NCI-H2081 treated with DMSO at 0.1 percent for 48 hours (cell line): ENCODE measurements at places on chromosomes 3 and 15.

GRCh38 chr3:141410846-141411245, 42.5 kb downstream of the ZBTB38 start:
- DNase-seq = no peak

GRCh38 chr15:98083203-98083910, 122.9 kb downstream of the ARRDC4 start:
- no peak for DNase-seq

DNA sequence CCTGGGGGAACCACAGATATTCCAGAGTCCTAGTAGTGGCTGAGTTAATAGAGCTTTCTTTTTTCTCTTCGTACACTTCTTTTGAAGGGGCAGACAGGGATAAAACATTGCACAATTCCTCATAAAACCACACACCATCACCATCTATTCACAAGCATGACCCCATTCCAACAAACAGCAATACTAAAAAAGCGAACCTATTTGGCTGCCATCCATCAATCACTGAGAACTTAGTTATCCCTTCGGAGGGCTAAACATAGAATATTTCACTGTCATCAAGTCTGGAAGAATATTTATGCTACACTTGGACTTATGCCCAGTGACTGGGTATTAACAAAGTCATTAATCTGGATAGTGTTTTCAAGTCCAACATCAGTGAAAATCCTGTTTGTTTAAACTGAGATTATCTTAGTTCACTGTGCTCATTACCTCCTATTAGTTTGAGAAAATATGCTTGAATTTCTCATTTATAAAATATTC, 80.3 kb upstream of the PRTG start:
- DNase-seq = no peak

DNA sequence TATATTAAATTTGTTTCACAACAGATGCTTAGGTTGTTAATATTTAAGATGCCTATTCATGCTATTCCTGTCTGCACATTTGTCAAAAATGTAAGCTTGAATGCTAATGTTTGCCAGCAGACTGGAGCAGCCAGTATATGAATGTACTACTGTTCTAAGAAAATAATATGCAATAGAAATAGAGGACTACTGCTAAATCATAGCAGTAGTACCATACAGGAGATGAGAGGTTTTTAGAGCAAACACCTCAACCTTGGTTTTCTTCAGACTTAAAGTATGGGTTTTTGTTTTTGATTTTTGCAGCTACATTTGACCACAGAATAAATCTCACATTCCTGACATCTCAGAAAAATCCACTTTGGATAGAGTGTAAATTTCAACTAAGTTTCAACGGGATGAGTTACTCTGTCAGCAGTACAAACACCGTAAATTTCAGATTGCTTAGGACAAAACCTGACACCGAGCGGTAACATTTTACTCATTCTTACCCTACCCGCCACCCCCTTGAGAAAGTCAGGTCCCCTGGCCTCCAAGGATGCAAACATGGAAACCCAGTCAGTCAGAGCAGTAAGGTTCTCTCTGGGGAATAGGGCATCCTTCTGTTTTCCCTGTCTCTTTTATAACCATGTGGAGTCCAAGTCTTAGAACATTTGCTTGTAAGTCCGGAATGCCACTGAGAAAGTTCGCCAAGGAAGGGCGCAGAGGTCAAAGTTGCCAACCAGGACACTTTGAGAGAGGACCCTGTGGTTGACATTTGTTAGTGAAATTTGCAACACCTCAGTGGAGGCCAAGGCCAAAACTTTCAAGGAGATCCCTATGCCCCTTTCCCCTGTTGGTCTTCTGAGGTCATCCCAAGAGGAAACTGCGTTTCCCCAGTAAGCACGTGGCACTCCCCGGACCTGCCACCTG, 17.9 kb upstream of the SATB1 start:
- DNase-seq = no peak

- DNase-seq = no peak
These were observed 6.0 kb upstream of the SLC6A1 start for GRCh38 chr3:10986592-10986991.
